ENCODE measurements at places on chromosomes 12 and 14.

- no peak for DNase-seq
Observed at GRCh38 chr14:95128140-95128539, 29.2 kb downstream of the DICER1 start.

DNA sequence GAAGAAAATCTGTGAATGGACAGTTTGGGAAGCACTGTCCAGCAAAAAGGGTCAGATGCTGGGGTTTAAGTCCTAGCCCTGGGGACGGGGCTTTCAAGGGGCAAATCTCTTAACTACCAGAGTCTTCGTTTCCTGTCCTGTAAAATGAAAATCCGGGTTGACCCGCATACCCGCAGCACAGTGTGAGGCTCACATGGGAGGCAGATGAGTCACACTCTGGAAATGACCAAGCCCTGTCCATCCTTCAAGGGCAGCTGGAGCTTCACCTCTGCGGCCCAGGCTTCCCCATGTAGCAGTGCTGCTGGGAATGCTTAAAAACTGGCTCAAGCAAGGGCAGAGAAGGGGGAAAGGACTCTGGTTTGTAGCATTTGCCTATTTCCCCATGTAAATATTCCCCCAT, 19.0 kb downstream of the FAM181A start:
- DNase-seq = no peak

DNA sequence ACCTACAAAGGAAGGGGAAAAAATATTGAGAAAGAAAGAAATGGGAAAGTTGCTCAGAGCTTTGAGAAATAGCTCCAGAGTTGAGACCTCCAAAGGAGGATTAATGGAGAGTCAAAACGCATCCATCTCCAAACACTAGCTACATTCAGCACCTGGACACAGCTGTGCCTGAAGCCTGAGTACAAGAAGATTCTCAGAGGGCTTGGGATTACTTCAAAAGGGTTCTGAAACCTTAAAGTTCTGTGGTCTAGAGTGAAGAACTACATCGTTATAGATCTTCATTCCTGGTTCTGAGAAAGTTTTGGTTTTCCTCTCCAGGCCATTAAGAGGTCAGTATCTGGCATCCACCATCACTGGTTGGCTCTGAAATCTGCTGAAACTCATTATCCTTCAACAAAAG, 10.5 kb upstream of the TMED10 start:
- no peak for DNase-seq

- no peak for DNase-seq
Observed at GRCh38 chr12:112514926-112515642, 96.3 kb downstream of the PTPN11 start.

GRCh38 chr12:30701056-30701455, 5.4 kb upstream of the IPO8 start:
- DNase-seq = no peak

- DNase-seq = no peak
Observed at GRCh38 chr12:64058541-64059265, 163.4 kb downstream of the KICS2 start.

DNA sequence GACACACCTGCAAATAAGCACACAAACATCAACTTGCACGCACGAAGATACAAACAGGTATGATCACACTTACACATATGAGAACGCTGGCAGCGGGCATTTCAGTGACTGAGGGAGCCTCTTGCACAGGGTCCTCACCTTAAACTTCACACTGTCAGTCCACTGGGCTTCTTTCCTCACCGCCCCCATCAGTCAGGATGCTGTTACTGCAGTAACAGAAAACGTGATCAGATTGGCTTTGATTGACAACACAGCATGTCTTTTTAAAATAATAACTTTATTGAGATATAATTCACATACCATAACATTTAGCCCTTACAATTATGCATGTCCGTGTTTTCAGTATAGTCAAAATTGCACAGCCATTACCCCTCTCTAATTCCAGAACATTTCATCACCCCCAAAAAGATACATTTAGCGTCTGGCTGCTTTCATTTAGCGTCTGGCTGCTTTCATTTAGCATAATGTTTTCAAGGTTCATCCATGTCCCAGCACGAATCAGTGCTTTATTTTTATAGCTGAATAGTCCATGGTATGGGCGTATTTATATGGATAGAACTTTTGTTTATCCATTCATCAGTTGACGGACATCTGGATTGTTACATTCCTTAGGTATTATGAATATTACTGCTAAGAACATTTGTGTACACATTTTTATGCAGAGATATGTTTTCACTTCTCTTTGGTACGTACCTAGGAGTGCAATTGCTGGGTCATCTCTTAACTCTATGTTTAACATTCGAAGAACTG, 8.4 kb downstream of the CCDC197 start:
- DNase-seq = no peak

Data from NCI-H187 (cell line).